ENCODE measurements at places on chromosomes 7 and 10. TPM values are rescaled to one million over a fixed set of nuclear protein-coding genes. Genes with fewer than 3 reads are reported as not detected.

DLD gene
- 67.8 TPM for total RNA-seq

KCND2 gene
- 3.7 TPM for total RNA-seq

INMT gene
- 5.6 TPM for total RNA-seq

NKX1-2 gene
- 0.98 TPM for total RNA-seq

- no peaks in the 10 kb centered on the region for H3K27me3 ChIP-seq
- no peaks in the 10 kb centered on the region for H3K36me3 ChIP-seq
- H3K27ac ChIP-seq: no peak overlapping the region
- no peak for DNase-seq
- peaks cover 6% of the 10 kb centered on the region for H3K4me1 ChIP-seq
Observed at GRCh38 chr7:106126170-106126938, 14.2 kb upstream of the SYPL1 start.

GRCh38 chr7:55531536-55531935 lies 40.8 kb downstream of the VOPP1 start:
- H3K27me3 ChIP-seq: no peaks in the 10 kb centered on the region
- no peak overlapping the region for H3K27ac ChIP-seq
- no peak overlapping the region for H3K4me3 ChIP-seq
- peaks cover 41% of the 10 kb centered on the region for H3K4me1 ChIP-seq
- no peaks in the 10 kb centered on the region for H3K36me3 ChIP-seq

DNA sequence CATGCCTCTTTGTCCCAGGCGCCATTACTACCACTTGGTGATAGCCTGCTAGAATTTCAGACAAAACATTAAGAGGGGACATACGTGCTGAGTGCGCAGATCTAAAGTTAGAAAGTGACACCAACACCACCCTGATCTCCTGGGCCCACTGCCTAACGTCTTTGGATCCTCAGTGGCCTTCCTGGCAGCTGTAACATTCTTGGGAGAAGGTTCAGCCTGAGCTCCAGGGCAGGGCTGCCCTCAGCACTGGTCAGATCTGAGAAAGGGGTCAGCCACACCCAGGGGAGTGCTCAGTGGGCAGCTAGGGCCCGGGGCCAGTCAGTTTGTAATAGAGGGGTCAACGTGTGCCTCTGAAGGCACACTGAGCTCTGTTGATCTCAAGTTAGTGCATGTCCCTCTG lies 48.4 kb downstream of the ZCCHC24 start:
- no peak for DNase-seq
- H3K27ac ChIP-seq: no peak overlapping the region
- H3K27me3 ChIP-seq: no peaks in the 10 kb centered on the region

DNA sequence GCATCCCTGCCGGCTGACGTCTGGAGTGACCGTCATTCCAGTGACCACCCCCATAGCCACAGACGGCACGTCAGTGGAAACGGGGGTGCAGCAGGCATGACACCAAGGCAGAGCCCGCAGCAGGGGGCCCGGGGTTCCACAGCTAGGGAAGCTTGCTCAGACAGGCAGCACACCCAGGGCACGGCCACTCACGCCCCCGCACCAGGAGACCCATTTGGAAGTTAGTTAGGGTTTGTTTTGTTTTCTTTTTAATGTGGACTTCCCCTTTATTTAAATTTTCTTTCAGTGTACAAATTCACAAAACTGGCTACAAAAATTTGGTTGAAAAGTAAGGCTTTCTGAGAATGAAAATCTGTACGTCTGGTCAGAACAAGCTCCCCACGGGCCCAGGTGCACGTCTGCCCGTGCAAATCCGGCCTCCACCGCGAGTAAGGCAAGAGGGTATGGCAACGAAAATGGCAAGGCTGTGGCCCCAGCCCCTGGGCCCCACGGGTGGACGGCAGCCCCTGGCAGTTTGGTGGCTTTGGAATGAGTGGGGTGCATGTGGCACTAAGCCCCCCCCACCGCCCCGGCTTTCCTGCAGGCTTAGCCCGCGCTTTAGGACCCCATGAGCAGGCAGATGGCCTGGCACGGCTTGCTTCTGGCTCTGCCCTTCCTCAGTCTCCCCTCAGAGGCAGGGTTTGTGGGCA lies 124.2 kb downstream of the FAM53B start:
- H3K36me3 ChIP-seq: no peaks in the 10 kb centered on the region
- peaks cover 47% of the 10 kb centered on the region for H3K4me1 ChIP-seq
- no peak overlapping the region for H3K27ac ChIP-seq

DNA sequence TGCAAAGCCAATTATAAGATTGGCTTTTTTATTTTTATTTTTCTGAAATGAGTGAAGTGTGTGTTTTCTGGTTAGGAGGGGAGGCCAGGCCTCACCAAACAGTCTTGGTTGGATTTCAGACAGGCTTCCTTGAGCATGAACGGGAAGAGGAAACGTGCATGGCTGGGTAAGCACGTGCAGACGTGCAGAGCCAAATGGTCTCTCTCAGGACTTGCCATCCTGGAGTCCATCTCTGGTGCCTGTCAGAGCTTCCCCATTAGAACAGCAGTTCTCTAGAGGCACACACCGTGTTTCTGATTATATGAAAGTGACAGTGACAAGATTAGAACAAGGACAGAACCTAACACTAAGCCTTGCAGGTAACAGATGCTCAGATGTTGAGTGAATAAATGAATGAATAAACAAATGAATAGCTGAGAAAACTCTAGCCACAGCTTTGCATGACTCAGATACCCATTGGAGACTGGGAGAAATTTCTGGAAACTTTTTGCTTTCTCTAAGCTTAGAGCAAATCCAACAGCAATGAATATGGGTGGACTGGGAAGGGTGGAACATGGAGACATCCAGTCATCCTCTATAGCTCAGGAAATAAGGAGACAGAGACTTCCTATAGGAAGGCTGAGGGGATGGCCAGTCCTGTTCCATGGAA lies 11.8 kb upstream of the CALD1 start:
- H3K4me3 ChIP-seq: no peak overlapping the region
- no peaks in the 10 kb centered on the region for H3K36me3 ChIP-seq
- peak overlapping the region; percentile 63 for H3K27ac ChIP-seq
- H3K4me1 ChIP-seq: no peaks in the 10 kb centered on the region

GOLGA7B gene
- 2.5 TPM for total RNA-seq

GRM3 gene
- total RNA-seq: not detected

OR2A12 gene
- total RNA-seq: not detected

DNA sequence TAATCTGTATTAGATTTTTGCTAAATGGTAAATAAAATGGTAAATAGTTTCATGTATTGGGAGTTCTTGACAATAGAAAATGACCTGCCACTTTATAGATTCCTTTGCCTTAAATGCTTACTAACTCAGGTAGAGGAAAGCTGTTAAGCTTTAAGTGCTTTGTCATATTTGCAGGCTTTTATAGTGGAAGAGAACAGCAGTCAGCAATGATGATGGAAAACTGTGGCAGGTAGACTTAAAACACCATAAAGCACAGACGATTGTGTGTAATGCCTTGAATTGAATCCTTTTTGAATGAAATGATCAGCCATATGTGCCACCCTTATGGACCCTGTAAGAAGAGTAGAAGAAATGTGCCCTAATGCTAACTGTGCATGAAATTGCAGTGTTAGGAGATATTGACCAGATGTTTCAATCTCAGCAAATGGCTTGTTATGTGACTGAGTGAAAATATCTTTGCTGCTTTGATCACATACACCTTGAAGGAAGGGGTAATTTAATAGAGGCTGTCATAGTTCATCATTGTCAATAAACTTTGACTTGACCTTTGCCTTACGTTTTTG lies 230.4 kb downstream of the ADK start:
- H3K36me3 ChIP-seq: no peaks in the 10 kb centered on the region
- H3K4me3 ChIP-seq: no peak overlapping the region
- H3K27ac ChIP-seq: no peak overlapping the region
- H3K4me1 ChIP-seq: no peaks in the 10 kb centered on the region

DNA sequence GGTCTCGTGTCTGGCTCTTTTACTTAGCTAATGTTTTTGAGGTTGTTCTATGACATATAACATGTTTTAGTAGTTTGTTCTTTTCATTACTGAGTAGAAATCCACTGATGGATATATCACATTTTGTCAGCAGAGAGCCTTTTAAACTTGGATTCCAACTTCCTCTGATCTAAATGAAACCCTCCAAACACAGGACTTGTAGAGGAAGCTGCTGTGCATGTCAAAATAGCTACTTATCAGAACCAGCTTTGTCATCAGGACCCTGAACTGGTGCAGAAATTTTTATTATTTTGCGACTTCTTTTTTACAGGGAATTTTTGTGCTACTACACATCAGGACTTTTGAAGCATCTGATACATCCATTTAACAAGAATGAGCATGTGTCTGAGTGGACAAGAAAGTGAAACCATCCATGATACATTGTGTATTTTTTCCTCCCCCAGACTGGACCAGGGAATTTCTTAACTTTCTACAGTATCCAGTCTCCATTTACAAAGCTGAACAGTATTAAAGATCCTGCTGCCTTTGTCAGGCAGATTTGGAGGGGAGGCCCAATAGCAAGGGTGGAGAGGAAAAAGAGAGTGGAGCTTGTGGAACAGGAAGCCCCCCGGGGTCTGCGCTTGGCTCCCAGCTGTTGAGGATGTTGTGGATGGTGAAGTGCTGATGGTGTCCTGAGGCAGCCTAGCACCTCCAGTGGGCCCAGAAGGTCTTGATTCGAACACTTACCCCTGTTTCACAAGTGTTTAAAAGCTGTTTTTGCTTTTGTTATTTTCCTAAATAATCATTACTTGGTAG lies 29.3 kb upstream of the MTPAP start:
- H3K36me3 ChIP-seq: no peaks in the 10 kb centered on the region
- no peak overlapping the region for H3K27ac ChIP-seq
- no peak overlapping the region for H3K4me3 ChIP-seq
- H3K27me3 ChIP-seq: no peaks in the 10 kb centered on the region
- no peak for DNase-seq

DNA sequence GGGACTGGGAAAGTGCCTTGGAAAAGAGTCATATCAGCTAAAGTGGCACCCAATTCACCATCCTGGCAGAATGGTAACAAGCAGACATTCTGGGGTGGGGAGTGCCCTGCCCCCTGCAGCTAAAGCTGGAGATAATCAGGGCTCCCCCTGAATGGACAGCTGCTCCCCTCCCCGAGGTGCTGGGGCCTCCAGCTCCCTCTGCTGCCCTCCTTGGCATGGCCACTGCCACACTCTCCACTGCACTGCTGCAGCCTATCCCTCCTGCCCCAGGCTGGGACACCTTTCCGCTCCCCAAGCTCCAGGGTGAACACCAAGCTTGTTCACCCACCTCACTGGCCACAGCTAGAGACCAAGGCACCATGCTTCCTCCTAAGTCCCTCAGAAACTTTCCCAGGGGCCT lies 9.8 kb upstream of the PARD3 start:
- no peaks in the 10 kb centered on the region for H3K36me3 ChIP-seq

- no peak overlapping the region for H3K27ac ChIP-seq
- no peaks in the 10 kb centered on the region for H3K4me1 ChIP-seq
- DNase-seq: no peak
- H3K27me3 ChIP-seq: no peaks in the 10 kb centered on the region
- H3K4me3 ChIP-seq: no peak overlapping the region
Observed at GRCh38 chr7:98802088-98802780, 67.6 kb downstream of the TMEM130 start.
